ENCODE measurements at places on chromosomes 1 and 21.
A peak's percentile ranks its signal among the peaks of the same experiment; 100 is the strongest.

GRCh38 chr1:9388335-9389180 is 95.9 kb downstream of the SPSB1 start:
- DNase-seq, result no peak

GRCh38 chr1:27045973-27046558 is 33.4 kb upstream of the TENT5B start:
- DNase-seq, result peak; percentile 85

DNA sequence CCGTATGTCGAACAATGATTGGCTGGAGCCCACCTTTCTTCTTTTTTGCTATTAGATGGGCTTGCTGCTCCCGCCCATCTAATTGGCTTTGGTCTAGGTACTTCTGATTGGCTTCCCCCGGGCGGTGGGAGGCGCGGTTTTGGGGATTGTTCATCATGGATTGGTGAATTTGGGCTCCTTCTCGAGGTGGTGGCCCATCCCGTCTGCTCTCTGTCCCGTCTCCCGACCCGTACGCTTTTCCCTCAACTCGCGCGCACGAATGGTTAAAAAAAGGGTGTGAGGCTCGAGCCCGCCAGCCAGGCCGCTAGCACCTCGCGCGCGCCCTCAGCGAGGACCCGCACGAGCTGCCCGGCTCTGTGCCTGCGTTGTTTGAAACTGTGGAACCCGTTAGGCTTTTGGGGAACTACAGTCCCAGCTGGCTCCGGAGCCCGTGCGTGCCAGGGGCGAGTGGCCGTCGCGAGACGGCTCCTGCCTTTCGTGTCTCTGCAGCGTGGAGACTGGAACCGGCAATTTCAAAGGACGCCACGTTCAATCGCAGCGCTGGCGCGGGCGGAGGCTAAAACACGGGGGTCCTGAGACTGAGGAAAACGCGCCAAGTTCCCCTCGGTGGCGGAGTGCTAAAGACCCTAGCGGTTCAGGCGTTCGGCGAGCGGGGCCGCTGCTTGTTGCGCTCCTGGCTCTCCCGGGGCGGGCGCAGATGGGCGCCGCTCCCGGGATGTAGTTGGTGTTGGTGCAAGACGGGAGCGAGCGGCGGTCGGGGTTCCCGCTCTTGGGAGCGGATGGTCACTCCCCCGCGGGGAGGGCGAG is at the start of gene USP1:
Gene USP1 (plus strand): TSS at position 584 of the 807 bp plus-strand sequence. CDS start 2,819 bp downstream, outside the sequence.
- peak; percentile 99 for DNase-seq

DNA sequence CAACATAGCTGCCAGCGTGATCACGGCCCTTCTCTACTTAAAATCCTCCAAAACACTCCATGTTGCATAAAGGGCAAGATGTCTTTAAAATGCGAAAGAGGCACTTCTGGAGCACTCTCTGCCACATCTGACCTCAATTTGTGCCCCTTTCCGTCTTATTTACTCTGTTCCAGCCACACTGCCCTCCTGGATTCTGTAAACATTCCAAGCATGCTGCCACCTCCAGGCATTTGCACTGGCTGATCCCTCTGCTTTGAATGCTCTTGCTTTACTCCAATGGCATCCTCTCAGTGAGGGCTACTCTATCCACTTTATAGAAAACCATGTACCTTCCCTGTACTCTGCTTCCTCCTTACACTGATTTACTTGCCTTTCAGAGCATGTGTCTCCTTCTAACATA is 5.3 kb upstream of the RGS7 start:
- no peak for DNase-seq

- DNase-seq, result no peak
These were observed 148.6 kb upstream of the ZC3H12A start for GRCh38 chr1:37325509-37326437.

- peak; percentile 75 for DNase-seq
These were observed 35.8 kb downstream of the PIK3CD start for GRCh38 chr1:9687120-9687873.

DNA sequence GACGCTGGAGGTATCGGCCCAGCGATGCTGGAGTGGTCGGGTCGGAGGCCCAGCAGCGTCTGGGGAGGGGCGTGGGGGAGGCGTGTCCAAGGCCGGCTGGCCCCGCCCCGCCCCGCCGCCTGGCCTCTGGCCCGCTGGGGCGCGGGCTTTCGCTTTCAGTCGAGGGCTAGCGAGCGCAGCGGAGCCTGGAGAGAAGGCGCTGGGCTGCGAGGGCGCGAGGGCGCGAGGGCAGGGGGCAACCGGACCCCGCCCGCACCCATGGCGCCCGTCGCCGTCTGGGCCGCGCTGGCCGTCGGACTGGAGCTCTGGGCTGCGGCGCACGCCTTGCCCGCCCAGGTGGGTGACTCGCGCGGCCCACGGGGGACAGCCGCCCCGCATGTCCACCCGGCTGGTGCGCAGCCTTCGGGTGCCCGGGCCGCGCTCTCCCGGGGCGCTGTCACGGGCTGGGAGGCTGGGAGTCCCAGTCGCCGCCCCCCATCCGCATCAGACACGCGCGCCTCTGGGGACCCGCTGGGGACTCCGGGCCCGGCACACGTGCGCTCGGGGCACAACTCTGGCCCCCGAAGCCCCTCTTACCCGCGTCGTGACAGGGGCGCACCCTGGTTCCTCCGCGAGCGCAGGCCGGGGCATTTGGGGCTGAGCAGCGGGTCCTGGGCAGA is at the start of gene TNFRSF1B:
Gene TNFRSF1B (plus strand): TSS at position 158 of the 659 bp plus-strand sequence. CDS start 101 bp downstream, at position 259.
- DNase-seq, result peak; percentile 83

- DNase-seq, result no peak
These were observed 199.4 kb upstream of the NRIP1 start for GRCh38 chr21:15264084-15264665.

DNA sequence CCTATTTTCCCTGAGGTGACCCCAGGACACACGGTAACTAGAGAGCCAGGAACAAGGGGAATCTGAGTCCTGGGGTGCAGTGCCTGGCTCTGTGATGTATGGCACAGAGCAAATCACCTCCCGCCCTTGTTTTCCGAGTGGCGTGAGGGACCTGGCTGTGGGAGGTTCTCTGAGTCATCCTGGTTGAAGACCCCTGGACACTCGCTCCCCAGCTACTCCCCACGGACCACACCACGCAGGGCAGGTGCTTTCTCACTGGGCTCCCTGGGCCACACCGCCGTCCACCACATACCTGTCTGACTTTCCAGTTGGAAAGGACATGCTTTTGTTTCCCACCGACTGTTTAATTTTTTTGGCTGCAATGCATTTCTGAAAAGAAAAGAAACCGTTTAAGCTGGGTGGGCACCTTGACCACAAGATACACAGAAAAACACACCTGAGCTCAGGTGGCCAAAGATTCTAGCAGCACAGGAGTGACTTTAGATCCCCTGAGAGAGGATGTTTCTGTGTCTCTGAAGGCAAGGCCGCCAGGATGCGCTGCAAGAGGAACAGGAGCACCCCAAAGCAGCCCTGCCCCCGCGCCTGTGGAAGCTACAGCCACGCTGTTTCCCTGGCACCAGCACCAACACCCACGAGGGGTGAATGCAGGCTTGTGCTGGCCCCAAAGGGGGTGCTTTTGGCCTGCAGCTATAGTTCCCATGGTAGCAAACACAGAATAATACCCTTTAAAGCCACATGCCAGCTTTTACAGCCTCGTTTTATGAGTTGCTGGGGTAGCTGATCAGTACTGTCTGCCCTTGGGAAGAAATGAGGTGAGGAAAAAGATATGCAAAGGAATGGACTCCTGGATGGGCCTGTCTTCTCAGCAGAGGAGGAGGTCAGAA is 8.1 kb upstream of the SRM start:
- no peak for DNase-seq

DNA sequence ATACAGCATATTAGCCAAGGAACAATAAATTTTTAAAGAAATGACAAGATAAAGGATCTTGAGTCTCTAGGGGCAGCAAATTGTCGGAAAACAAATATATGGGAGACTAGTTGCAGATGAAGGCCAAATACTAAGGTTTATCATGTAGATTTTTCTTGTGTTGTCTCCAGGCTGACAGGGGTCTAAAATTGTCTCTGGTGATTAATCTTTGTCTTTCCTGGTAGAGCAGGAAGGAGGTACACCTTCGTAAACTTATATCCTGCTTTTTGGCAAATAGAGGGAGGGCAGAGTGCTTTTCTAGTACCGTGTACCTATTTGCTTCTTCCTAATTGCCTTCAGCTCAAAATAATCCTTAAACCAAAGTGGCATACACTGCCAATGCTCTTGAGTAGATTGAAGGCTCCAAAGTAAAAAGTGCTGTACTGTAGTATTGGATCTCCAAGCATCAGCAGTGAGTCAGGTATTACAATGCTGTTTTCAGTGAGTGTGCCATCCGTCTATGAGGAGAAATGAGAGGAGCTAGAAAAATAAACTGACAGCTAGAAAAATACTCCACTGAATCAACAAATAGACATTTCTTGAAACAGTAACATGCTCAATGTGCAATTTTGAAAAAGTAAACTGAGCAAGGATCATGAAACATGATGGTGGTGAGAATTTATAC is 1.8 kb upstream of the LEPR start:
- no peak for DNase-seq

DNA sequence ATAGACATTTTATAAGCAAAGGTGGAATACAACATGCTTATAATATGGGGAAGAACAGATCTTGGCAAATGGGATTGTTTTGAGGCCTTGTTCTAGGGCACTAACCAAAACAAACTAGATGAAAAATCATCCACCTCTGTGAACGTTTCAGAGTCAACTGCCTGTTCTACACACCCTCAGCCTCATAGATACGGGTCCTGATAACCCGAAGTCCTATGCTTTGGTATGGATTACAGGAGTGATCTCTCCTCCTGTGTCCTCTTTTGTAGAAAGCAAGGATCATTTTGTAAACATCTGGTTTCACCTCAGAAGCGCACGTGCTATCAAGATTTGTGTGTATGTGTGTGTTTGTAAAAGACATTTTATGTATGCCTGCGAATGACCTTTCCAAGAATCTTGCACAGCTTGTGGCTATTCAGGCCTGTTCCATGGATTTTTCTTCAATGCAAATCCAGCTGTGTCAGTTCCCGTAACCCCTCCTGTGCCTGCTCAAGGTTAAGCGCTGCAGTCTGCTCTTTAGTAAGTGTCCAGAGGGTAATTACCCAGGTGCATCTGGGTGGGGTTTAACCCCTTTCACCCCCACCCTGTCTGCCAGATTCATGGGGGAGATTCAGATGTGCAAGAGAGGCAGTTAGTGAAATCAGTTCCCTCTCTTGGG is 132.4 kb downstream of the ROR1 start:
- no peak for DNase-seq

- no peak for DNase-seq
These were observed 117.1 kb downstream of the DSCAM start for GRCh38 chr21:40729761-40730425.

GRCh38 chr1:95990033-95990432 is 731.6 kb upstream of the PTBP2 start:
- no peak for DNase-seq

DNA sequence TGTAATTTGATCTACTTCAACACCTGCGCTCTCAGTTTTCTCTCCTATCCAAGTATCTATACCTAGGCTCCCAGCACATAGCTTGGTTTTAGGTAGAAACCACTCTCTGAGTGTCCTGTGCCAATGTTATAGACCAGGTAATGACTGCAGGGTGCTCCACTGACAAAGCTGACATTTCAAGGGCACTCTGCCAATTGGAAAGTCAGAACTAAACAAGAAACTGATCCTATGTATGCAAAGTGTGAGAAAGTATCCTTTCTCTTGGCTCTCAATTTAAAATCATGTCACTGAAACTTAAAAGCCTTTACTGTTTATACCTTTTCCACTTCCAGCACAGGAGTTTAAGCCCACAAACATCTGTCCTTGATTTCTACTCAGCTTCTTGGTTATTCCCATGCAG is 45.0 kb upstream of the AIM2 start:
- DNase-seq, result no peak

DNA sequence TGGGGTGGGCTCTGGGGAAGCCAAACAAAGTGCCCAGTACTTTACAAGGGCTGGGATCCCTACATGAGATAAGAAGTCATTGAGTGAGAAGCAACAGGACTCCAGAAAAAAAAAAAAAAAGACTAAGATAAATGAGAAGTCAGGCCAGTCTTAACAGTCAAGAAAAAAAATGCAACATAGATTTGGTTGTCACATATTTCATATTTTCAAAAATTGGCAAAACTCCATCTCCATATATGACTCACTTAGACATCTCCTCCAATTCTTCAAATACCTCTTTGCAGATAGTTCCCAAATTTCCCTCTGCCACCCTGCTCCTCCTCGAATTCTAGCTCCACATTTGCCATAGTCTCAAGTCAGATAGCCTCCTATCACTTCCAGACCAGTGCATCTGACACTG is 20.9 kb upstream of the SIPA1L2 start:
- DNase-seq, result no peak

GRCh38 chr1:162229549-162229948 is 147.1 kb downstream of the SPATA46 start:
- no peak for DNase-seq

DNA sequence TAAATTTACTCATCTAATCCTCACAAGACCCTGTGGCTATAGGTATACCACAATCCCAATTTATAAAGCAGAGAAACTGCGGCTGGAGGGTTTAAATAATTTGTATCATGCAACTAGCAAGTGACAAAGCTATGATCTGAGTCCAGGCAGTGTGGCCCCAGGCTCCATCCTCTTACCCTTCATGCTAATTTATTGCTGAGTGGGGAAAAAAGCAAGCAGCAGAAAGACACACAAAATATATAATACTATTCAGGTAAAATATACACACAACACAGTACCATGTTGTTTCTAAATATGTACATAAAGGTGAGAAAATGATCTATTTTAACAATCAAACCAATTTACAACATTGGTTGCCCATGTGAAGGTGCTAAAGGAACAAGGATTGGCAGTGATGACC is 17.3 kb upstream of the LORICRIN start:
- no peak for DNase-seq

GRCh38 chr1:204733289-204733688 is 47.8 kb upstream of the LRRN2 start:
- DNase-seq, result no peak

DNA sequence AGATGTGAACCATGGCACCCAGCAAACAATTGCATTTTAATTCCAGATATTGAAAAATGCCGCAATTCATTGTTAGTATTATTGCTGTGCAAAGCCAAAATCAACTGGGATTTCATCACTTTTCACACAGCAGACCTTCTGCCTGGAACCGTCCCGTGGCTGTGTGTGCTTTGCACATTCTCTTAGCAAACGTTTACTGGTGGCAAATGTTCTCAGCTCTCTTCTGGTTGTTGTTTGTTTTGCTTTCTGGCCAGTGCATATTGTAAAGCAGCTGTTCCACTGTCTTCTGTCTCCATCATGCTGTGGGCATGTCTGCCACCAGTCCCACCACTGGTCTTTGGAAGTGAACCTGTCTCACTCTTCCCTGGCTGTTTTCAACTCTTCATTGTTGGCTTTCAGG is 19.8 kb upstream of the TTLL10 start:
- no peak for DNase-seq

Data from muscle of back (tissue), 13 donors.